ENCODE measurements at places on chromosomes 11 and 22.
A peak's percentile ranks its signal among the peaks of the same experiment; 100 is the strongest.

GRCh38 chr11:21289686-21290085, 620.3 kb downstream of the NELL1 start:
- no peak for DNase-seq

DNA sequence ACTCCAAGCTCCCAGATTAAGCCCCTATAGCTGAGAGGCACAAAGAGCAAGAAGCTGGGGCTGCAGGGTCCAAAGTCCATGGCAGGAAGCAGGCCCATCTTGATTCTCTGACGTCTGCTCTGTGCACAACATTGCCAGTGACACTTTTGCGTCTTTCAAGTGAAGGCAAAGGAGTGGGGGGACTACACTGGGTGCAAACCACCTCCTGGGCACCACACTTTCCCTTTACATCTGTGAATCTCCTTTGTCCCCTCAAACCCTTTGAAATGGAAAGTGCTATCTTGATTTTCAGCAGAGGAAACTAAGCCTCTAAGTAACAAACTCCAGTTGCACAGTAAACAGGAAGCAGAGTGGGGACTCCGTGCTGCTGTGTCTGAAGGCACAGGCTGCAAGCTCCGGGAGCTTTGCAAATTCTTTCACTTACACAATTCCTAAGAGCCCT, 428.0 kb downstream of the LARGE1 start:
- DNase-seq, result no peak

- no peak for DNase-seq
Observed at GRCh38 chr22:37832022-37832857, 9.1 kb downstream of the GALR3 start.

GRCh38 chr11:73649206-73649605, 2.8 kb downstream of the PLEKHB1 start:
- DNase-seq, result no peak

DNA sequence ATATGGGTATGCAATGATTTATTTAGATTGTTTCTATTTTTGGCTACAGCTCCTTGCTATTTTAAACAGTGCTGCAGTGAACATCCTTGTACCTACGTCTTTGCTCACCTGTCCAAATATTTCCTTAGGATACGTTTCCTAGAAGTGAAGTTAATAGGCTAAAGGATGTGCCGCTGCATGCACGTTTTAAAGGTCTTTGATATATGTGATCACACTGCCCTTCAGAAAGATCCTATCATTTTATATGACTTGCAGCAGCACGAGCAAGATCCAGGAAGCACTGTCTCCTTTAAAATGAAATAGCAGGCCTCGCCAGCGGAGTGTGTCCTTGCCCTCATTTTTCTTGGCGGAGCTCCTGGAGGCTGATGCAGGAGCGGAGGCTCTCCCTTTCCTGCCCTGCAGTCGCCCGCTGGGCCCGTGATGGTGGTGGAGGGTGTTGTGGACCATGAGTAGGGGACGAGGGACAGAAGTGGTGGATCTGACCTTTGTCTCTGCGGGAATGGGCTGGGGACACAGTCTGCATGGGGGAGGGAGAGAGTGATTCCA, 19.4 kb downstream of the RPS6KA4 start:
- DNase-seq, result no peak

- DNase-seq, result no peak
Observed at GRCh38 chr11:80816454-80816847, 1375.6 kb upstream of the TENM4 start.

DNA sequence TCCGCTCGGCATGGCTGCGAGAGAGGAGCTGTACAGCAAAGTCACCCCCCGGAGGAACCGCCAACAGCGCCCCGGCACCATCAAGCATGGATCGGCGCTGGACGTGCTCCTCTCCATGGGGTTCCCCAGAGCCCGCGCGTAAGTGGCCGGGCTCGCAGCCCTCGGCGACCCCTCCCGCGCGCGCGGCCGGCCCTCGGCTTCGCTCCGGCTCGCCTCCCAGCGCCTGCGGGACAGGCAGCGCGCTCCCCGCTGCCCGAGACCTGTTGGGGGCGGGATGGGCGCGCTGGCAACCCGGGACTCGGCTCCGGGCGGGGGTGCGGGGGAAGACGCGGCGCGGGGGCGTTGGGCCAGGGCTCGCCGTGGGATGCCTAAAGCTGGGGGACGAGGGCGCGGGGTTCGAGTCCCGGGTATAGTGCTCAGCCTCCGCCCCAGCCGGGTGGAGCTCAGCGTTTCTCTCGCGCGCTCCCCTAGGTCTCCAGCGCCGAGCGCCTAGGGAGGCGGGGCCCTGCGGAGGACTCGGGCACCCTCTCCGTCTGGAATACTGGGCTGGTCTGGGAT, 630 bp downstream of the UBASH3B start:
- peak; percentile 26 for DNase-seq

GRCh38 chr22:31526270-31526669, 29.9 kb downstream of the SFI1 start:
- DNase-seq, result no peak

DNA sequence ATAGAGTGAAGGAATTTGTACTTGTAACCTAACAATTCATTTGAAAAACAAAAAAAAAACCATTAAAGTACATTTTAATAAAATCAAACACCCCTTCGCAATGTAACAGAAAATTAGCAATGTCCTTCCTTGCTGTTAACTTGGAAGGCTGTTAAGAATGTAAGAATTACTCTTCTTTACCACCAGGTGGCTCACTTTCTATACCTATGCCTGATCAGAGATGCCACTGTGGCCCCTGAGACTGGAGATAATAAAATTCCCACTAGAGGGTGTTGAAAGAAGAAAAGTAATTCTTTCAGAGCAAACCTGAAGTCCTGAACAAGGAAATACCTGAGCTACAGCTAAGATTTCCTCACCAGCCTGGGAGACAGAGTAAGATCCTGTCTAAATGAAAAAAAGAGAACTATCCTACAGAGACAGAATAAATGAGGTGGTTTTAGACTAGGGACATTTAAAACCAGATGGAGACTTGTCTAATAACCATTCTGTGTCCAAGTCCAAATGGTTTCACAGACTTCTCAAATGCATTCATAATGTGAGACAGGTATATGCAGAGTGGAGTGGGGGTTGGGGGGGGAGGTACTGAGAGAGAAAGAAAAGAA, 1089.3 kb downstream of the FAM181B start:
- no peak for DNase-seq

DNA sequence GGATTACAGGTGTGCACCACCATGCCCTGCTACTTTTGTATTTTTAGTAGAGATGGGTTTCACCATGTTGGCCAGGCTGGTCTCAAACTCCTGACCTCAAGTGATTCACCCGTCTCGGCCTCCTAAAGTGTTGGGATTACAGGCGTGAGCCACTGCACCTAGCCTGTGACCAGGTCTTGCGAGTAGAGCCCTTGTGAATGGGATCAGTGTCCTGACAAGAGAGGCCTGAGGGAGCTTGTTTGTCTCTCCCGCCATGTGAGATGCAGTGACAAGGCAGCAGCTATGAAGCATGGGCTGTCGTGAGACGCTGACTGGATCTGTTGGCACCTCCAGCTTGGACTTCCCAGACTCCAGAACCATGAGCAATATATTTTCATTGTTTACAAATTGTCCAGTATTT, 69.3 kb downstream of the LRRC32 start:
- no peak for DNase-seq

DNA sequence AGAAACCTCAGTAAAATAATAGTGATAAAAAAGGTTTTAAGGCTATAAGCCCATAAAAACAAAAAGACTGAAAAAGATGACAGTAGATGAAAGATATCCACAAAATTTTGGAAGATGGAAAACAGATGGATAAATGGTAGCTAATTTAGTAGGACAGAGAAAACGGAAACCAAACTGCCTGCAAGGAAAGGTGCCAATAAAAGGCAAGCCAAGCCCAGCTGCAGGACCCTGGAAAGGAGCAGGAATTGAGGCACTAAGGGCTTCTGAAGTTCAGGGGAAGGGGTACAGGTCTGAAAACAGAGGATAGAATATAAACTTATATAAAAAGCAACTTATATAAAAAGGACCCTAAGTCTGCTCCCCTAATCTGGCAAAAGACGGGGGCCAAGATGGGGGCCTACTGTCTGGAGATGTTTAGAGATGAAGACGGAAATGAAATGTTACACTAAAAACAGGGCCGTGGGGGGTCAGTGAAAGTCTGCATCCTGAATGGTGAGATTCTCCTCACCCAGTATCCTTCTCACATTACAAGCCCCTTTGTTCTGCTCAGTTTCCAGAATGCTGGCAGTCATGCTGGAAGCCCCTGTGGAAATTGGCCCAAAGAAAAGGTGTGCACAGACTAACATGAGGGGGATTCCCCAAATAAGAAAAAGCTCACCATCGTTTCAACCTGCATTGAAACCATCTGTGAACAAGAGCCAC, 269.3 kb upstream of the PITPNB start:
- DNase-seq, result no peak

GRCh38 chr22:37340331-37341262, 58.3 kb downstream of the CYTH4 start:
- no peak for DNase-seq

DNA sequence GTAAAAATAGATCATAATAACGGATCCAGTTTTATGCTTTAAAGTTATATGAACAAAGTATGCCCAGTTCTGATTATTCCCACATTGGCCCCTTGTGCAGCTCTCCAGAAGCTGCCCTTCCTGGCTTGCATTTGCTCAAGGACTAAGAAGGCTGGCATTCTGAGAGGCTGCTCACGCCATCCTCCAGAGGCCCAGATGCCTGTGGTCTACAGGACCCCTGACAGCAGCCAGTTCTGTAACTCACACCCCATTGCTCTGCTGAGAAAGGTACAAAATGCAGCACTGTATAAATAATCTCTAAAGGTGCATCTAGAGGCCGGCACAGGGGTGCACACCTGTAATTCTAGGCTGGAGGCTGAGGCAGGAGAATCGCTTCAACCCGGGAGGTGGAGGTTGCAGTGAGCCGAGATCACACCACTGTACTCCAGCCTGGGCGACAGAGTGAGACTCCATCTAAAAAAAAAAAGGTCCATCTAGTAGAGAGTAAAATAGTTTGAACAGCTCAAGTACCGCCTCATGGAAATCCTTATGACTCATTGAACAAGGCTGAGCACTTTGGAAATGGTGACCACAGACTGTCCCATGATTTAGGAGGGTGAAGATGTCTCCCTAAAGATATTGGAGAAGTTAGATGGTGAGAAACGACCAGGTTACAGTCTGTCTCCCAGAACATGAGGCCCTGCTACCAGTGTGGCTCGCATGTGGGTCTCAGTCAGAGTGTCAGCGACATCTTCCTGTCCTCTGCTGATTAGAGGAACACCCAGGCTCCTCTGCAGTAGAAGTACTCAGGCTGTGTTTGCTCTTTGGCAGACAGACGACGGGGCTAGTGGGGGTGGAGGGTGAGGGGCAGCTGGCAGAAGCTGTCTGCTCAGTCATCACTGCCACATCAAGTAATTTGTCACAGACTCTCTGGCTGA, 56.3 kb downstream of the KREMEN1 start:
- DNase-seq, result no peak

DNA sequence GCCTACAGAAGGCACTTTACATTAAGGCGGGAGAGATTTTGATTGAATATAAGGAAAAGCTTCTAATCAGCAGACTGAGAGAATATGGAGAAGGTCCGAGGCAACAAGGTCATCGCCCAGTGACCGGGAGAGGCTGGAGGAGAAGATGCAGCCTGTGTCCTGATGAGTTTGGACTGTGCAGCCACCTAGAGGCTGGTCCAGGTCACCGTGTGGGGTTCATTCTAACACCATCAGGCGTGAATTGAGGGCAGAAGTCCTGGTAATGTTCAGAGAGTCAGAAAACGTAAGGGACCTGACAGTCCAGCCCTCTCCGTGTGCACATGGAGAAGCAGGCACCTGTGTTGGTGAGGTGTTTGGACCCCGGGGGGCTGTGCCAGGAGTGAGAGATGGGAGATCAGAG, 102.7 kb downstream of the FEZ1 start:
- no peak for DNase-seq

DNA sequence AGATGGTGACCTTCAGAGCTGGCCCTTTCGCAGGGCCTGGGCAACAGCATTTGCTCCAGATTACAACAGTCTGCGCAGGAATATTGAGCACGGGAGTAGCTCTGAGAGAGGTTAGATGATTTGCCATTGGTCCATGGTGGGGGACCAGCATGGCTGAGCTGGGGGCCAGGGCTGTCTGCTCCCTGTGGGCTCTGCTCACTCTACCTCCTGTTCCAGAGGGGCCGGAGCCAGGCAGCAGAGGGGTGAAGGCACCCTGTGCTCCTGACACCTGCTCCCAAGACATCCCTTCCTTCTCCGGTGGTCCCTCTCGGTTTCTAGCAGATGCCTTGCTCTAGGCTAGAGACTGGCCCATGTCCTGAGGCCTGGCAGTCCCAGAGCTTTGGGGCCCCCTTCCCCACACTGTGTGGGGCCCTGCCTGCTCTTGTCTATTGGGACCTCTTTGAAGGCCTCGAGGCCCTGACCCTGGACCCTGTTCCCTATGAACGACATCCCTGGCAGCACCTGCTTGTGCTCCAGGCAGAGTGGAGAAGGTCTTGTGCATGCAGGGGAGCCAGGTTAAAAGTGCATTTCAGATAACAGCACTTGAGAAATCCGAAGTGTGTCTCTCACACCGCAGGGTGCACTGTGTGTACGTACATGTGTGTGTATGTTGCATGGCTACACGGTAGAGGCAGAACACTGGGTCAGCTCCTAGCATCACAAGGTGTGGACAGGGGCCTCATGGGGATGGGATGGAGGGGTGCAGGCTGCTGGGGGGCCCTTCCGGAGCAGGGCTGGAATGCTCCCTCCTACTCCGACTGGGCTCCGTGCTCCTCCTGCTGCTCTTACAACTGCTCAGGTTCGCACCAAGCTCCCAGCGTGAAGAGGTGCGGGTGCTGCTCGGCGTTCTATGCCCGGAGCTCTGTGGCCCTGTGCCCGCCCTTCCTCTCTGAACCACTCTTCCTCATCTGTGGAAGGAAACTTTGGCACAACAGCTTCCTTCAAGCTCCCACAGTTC, 123.3 kb upstream of the B3GAT1 start:
- no peak for DNase-seq

DNA sequence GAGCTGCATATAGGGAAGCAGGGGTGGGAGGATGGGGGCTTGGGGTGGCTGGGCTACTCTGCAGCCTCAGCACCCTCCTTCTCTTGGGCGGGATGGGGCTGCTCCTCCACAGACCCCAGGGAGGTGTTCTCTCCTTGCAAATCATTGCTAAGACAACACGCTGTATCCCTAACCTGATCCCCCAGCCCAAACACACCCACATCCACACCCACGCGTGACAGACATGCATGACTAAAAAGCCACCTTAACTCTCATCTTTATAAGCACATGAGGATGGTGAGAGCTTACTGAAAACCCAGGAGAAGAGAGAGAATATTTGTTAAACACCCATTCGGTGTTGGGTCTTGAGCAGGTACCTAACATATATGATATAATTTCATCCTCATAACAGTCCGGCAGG, 39.9 kb upstream of the EIF3D start:
- DNase-seq, result no peak

GRCh38 chr11:35785287-35786167, 123.0 kb downstream of the TRIM44 start:
- DNase-seq, result no peak

DNA sequence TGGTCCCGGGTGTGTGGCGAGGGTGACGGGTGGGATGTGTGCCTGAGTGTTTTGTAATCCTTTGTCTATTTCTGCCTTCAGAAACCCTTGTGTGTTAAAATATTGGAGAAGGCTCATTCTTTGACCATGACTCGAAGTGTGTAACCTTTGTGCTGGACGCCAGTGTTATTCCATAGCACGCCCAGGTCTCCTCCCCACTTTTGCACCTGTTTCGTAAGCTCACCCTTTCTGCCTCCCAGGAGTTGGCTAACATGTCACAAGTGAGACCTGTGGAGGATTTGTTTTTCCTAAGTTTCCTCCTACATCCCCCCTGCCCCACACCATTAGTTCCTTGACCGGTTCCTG, 382 bp downstream of the C11orf54 start:
- no peak for DNase-seq

All from effector memory CD8-positive, alpha-beta T cell (primary cell).